ENCODE measurements at places on chromosomes 3 and 15.

GRCh38 chr15:92907896-92908712 lies 8.0 kb downstream of the CHD2 start:
- DNase-seq: peak; percentile 51

DNA sequence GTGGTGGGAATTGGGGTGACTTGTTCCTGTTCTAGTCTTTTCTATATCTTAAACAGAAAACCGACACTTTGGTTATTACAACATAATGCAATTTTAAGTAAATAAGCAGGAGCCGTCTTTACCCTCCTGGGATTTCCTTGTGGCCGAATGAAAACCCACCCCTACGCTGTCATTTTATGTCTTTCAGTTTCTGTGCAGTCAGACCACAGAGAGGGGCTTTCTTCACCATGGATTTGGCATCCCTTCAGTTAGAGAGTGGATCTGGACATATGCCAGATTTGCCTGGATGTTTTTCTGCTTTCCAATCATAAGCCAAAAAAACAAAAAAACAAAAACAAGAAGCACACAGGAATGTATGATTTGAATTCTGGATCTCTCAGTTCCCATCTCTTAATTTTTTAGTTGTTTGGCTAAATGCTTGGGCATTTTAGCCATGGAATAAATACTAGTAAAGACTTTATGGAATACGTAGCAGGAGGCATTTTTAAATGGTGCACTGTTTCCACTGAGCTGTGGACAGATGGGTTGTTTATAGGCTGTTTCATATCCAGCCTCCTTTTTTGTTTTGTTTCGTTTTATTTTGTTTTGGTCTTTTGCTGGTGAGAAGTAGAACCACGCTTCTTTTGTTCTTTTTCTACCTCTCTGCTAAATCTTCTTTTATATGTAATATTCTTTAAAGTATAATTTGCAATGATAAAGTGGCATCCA lies 272.9 kb downstream of the FEZF2 start:
- DNase-seq: no peak

GRCh38 chr3:28698706-28699105 lies 350.1 kb upstream of the AZI2 start:
- no peak for DNase-seq

- no peak for DNase-seq
Observed at GRCh38 chr3:106068795-106069194, 200.0 kb upstream of the CBLB start.

DNA sequence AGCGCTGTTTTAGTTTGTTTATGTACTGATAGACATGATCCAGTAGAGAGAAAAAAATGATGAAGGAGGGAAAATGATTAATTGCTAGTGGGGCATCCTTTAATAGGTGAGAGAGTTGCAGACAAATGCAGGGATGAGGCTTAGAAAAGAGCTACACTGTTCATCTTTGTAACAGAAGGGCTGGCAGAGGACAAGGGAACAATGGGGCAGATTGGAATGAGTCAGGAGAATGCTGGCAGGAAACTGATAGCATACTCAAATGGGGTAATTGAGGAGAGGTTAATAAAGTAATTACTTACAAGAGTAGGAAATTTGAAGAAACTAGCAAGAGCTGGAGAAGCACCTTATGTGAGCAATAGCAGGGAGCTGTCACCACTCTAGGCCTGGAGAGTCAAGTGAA lies 170.9 kb downstream of the OXSM start:
- no peak for DNase-seq

DNA sequence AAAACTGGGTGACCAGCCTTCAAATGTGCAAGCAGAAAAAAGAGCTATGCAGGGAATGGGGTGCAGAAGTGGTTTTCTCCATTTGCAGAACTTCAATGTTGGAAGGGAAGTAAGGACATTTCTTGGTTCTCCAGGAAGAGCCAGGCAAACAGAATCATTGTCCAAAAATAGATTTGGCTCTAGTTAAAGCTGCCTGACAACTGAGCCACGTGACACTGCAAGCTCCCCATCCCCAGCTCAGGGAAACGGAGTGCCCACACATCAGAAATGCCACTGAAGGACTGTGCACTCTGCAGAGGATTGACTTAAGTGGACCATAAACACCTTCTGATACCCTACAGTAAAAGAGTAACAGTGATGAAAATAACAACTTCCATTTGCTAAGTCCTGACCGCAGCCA lies 195.6 kb upstream of the NSMCE3 start:
- no peak for DNase-seq

GRCh38 chr3:54780336-54780735 lies 147.5 kb downstream of the LRTM1 start:
- no peak for DNase-seq

DNA sequence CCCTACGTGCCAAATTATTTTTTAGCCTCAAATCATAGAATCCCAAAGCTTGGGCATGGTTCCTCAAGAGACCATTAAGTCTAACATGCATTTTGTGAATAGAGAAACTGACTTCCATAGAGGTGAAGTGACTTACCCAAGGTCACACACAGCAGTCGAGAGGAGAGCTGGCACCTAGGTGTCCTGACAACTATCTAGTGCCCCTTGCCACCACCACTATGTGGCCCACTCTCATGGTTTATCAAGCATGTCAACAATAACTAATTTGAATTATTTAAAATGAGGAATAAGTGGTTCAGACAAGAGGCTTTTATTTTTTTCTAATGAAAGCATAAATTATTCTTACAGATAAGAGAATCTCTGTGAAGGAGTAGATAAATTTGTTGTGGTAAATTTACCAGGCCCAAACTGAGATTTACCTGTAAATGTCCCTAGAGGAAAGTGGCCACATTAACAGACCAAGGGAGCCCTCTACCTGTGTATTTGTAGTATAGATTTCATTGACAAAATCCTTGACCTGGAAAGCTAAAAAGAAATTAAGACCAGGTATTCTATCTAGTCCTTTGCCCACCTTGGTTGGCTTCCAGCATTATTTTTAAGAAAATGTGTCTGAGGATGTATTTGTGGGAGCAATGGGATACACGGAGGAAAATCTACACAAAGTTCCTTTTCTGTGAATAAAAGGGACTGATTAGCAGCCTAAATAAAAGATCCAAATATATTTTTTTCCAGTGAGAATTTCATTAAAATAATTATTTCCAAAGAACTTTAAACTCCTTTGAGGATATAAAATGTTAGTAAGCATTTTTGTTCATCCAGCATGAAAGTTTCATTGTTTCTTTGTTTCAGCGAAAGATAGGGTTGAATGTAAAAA lies 49.1 kb downstream of the IQCH start:
- DNase-seq: peak; percentile 15

DNA sequence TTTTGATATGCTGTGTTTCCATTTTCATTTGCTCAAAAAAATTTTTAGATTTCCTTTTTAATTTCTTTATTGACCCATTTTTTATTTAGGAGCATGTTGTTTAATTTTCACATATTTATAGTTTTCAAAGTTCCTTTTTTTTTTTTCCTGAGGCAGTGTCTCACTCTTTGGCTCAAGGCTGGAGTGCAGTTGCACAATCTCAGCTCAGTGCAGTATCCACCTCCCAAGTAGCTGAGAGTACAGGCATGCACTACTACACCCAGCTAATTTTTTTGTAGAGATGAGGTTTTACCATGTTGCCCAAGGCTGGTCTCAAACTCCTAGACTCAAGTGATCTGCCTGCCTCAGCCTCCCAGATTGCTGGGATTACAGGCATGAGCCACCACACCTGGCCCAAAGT lies 36.2 kb downstream of the PFN2 start:
- DNase-seq: no peak

DNA sequence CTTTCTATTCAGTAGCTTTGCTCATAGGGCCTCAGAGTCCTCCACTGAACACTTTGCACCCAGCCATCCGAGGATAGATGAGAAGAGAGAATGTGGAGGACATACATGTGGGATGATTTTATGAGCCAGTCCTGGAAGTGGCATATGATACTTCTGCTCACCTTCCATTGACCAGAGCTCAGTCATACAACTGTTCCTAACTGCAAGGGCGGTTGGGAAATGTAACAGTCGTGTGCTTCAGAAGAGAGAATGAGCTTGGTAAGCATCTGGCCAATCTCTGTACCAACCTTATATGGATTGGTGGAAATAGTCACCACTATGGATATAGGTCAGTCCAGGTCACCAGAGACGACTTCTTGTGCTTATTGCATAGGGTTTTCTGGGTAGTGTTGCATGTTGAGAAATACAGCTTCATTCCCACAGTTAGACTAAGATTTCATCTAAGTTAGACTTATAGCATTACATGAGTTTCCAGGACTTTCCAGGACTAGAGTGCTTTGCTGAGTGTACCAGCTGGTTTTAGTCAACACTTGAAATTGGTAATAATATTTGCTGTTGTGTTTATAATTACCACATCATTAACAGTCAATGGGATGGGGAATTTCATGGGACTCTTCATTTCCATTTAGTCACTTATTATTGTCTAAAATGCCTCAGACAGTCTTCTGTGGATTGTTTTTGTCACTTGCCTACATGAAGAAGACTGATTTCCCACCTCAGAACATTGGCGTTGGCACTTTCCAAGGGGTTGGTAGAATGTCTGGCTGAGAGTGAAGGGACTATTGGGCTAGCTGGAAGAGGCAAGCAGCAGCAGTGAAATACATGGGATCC lies 214.5 kb upstream of the ROPN1 start:
- DNase-seq: no peak

GRCh38 chr3:197201791-197202452 lies 96.5 kb downstream of the DLG1 start:
- no peak for DNase-seq

DNA sequence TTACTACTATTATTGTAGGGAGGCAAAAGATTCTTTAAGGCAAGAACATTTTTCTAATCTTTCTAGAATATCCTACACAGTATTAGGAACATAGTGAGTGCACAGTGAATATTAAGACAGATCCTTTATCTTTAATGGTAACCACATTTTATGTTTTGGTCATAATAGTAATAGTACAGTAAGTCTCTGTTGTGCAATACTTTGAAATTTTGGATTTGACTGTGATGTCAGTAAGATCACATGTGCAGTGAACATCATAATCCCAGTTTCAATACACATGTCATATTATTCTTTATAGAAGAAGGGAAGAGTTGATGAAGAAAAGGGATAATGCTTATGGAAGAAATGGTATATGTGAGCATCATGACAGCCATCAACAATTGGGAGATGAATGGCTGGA lies 10.7 kb downstream of the STT3B start:
- no peak for DNase-seq

GRCh38 chr3:31936420-31937060 lies 44.5 kb downstream of the OSBPL10 start:
- DNase-seq: no peak

DNA sequence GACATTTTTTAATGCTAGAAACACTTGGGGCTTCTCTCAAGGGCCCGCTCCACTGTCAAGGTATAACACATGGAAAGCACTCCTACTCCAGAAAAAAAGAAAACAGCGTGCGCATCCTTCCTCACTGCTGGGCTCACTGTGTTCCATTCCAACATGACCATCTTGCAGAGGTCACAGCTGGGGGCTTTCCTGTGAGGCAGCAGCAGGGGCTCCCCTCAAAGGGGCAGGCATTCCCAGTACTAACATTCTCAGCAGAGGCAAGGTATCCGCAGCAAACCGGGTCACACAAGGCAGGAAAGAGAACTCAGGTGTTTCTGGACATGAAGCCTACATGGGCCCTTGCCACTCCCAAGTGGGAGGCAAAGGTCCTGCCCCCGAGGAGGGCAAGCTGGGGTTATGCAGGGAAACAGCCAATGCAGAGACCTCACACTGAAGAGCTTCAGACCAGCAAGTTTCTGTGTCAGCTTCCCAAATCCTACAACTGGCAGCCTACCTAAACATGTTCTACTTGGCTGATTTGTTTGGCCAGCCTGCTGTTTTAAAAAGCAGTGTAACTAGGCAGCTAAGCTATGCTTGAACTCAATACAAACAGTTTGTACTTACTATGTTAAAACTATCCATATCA lies 6.4 kb downstream of the BDH1 start:
- DNase-seq: no peak

DNA sequence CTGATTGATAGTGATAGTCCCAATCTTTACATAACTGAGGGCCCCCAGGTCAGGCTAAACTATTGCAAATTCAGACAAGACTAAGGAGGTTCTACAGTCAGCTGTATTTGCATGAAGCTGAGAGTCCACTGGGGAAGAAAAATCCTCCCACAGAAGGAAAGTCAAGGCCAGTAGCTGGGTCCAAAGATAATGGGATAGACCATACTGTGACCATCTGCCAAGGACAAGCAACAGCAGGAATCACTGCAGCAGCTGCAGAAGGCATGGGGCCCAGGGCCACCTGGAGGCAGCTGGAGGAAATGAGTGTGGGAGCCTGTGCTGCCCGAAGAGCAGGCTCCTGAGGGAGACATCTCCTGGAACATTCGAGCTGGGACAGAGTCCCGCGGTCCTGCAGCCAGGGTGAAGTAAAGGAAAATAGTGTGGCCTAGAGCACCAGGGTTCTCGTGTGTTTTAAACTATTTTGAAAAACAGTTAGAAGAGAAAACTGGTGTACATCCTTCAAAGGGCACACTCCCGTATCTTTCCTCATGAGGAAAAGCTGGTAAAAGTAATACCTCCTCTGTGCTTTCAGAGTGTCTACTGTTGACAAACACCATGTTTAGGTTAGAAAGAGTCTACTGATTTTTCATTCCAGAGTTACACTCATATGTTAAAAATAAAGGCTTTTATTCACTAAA lies 13.2 kb upstream of the TMEM212 start:
- DNase-seq: peak; percentile 60

- DNase-seq: no peak
Observed at GRCh38 chr3:16846373-16847080, 38.2 kb upstream of the PLCL2 start.

DNA sequence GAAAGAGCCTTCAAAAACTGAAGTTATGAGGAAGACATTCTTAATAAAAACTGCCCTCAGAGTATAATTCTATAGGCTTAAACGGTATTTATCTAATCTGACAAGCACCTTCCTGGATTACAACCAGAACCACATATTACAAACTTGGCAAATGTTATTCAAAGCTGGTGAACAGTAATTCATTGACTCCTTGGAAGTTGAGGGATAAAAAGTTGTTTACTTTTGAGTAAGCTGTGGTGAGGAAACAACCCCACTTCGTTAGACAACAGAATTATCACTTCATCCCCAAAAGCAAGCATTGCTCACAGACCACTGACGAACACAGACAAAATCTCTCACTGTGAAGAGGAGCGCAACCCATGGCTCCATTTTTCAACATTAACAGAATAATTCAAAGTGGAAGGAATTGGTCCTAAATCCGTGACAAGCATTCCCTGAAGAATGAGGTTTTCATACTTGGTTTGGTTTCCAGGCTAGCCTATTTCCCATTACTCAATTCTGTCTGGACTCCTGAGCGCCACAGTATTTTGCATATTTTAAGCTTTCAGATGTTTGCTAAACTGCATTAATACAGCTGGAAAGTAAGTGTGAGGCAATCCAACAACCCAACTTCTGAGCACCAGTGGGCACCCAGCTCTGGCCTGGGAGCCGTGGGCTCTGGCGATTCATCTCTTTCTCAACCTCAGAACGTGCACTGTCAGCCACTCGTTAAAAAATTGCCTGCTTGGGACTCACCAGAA lies 32.7 kb downstream of the LRIG1 start:
- no peak for DNase-seq
